ENCODE measurements at places on chromosomes 4 and X. TPM values are rescaled to one million over a fixed set of nuclear protein-coding genes. Genes with fewer than 3 reads are reported as not detected.

Gene RNF150
- 53.2 TPM for total RNA-seq

Gene GPRASP3
- total RNA-seq: 48.5 TPM

Gene KLHL5
- total RNA-seq: 64.5 TPM

Gene ZFP92
- total RNA-seq: 1.9 TPM

Gene BANK1
- total RNA-seq: not detected

Gene MAMLD1
- total RNA-seq: 5.6 TPM

Gene EXOC1L
- not detected for total RNA-seq
